Renal pelvis (tissue), 12 donors: ENCODE measurements at places on chromosomes 1 and 21. TPM values are rescaled to one million over a fixed set of nuclear protein-coding genes. Genes with fewer than 3 reads are reported as not detected.

GRCh38 chr1:155126556-155127104 lies 1.0 kb upstream of the EFNA1 start:
- no peak for DNase-seq

SELP gene
- polyA plus RNA-seq, result 4.9 TPM

DNA sequence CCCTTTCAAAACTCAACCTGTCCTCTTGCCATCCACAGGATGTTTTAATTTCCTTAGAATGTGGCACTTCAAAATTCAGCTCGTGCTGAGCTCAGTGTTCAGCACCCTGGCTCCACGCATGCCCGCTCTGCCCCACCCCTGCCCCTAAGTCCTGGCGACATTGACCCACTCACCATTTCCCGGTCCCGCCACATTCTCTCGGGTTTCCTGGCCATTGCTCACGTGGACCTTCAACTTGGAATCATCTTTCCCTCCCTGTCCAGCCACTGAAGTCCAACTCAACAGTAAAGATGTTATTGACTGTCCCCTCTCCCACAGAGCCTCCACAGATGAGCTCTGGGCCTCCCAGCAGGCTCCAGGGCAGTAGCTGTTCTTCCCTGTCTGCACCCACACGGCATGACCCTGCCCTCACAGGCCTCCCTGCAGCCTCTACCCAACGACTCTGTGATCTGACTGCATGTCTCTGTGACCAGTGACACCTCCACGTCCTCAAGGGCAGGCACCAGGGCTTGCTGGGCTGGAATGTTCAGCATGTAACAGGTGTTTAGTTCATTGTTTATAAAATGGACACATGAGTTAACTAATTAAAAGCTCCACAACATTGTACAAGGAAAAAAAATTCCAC lies 53.8 kb downstream of the ITPKB start:
- no peak for DNase-seq

CCDC190 gene
- polyA plus RNA-seq, result not detected

DNA sequence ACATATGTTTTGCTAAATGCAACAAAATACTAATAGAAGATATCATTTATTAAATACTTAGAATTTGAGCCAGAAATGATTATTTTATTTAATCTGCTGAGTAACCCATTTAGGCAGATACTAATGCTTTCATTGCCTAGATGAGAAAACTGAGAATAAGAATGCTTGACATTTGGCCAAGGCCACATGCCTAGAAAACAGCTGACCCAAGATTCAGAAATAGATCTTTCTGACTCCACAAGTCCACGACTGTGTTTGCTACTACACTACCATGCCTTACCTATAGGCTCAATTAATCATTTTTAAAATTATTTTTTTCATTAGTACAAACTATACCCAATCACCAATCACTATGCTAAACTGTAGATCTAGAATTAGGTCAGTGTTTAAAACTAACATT lies 129.7 kb downstream of the ATP1B1 start:
- DNase-seq, result no peak

GRCh38 chr1:45772971-45773370 lies 22.5 kb upstream of the IPP start:
- no peak for DNase-seq

NEGR1 gene
- polyA plus RNA-seq, result 3.3 TPM

AKR7A3 gene
- 2.8 TPM for polyA plus RNA-seq

MROH7 gene
- 16.0 TPM for polyA plus RNA-seq
